ENCODE measurements at places on chromosomes 12 and 14.
A peak's percentile ranks its signal among the peaks of the same experiment; 100 is the strongest.

- DNase-seq: no peak
These were observed 65.7 kb downstream of the PRKCH start for GRCh38 chr14:61387076-61387475.

- no peak for DNase-seq
These were observed 4.7 kb upstream of the GPATCH2L start for GRCh38 chr14:76146976-76147375.

- DNase-seq: no peak
These were observed 105.4 kb downstream of the SRGAP1 start for GRCh38 chr12:63949902-63950301.

DNA sequence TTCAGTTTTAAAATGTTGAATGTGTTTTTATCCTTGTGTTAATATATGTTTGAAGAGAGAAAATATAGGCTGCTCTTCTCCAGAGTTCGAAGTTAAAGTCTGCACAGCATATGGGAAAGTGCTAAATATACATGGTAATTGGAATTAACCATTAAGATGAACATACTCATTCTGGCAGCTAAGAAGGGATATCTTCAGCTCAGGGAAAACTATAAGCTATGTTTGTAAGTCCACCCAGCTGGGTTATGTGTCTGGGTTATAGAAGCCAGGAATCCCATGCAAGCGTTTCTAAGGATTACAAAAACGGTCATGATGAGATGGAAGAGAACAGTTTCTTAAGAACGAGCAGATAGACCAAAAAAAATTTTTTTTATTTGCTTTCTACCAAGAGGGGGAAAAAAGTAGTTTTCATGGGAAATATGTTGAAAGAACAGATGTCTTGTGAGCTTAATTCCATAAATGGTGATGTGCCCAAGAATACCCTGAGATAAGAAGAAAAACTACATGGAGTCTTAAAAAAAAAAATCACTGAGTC lies 198.9 kb downstream of the FBXL14 start:
- DNase-seq: no peak

- no peak for DNase-seq
These were observed 19.9 kb upstream of the KRT83 start for GRCh38 chr12:52341066-52341580.

- no peak for DNase-seq
These were observed 48.2 kb upstream of the VSX2 start for GRCh38 chr14:74190927-74191575.

GRCh38 chr12:118150625-118151024 lies 14.7 kb downstream of the PEBP1 start:
- no peak for DNase-seq

DNA sequence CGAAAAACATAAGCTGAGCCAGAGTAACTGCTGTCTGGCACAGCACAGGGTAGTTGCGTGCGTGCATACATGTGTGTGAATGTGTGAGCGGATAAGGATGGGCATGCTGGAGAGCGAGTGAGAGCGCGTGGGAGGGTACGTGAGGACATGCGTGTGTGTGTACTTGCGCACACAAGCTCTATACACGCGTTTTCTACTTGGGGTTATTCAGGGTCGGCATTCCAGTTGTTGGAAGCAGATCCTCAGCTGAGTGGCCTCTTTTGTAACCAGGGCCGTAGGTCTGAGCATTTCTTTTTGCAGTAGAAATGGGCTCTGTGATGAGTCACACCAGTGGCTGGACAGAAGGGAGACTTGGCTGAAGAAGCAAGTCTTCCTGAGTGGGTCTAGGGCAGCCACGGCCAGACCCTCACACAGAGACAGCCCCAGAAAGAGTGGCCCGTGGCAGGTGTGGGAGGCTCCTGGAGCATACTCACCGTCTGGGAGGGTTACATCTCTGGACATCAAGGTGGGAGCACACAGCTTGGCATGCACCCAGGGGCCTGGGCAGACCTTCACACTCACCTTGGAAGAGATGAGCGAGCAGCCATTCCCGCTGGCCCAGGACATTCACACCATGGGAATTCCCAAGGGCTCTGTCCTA lies 78.0 kb downstream of the LRRC74A start:
- no peak for DNase-seq

DNA sequence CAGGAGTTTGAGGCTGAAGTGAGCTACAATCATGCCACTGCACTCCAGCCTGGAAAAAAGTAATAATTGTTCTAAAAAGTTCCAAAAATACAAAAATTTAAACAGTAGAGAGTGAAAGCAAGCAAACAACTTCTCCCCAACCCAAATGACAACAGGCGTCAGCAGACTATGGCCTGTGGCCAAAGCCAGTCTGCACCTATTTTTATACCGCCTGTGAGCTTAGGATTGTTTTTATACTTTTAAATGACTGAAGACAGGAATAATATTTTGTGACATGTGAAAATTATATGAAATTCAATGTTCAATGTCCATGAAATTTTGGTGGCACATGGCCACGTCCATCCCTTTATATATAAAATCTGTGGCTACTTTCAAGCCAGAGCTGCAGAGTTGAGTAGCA lies 48.2 kb upstream of the TMCC3 start:
- DNase-seq: no peak

GRCh38 chr12:55716582-55716957 lies 724 bp downstream of the BLOC1S1 start:
- no peak for DNase-seq

GRCh38 chr12:76820888-76821482 lies 57.1 kb downstream of the ZDHHC17 start:
- DNase-seq: no peak

DNA sequence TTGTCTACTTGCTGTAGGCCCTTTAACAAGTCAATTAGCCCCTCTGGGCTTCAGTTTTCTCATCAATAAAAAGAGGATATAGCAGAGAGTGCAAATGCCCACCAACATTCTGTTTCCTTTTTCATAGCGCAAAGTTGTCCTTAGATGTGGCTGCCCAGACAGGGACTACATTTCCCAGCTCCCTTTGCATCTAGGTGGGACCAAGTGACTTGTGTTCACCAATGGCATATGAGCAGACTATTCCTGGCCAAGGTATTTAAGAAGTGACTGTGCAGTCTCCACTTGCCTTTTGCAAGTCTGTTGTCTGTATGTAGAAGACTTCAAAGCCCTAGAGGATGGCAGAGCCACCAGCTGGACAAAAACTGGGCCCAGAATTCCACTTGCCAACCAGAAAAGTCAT lies 59.7 kb downstream of the DAO start:
- peak; percentile 36 for DNase-seq

GRCh38 chr14:101622251-101623076 lies 61.2 kb downstream of the DIO3 start:
- no peak for DNase-seq

GRCh38 chr12:6230321-6231110 lies 30.3 kb downstream of the CD9 start:
- DNase-seq: peak; percentile 61

DNA sequence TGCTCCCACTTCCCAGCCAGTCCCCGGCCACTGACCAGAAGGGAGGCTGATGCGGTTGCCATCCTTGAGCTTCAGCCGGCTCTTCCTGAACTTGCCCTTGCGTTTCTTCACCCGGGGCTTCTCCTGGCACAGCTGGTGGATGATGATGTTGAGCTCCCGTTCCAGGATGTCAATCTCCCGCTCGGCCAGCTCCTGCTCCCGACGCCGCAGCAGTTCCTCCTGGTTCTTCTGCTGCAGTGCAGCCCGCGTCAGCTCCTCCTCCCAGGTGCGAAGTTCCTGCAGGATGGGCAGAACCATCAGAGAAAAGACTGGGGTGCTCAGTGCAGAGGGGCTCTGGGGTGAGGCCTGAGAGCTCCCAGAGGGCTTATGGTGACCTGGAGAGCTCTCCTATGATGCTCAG lies 67.0 kb downstream of the MAP3K9 start:
- DNase-seq: no peak

DNA sequence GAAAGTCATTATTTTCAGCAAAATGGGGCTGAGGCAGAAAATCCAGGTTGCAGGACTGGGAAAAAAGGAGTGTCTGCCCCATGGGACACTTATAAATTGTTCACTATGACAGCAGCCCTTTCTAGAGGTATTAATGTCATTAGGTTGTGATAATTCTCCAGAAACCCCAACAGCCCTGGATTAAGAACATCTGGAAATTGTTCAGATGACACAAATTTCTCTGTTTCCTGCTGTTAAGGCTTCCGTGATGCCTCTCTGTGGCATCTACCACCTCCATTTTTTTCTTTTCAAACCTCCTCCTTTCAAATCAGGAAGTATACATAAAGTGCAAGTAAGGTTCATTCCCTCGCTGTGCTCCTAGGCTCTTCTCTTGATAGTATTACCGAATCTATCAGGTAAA lies 25.6 kb downstream of the EGLN3 start:
- DNase-seq: no peak

GRCh38 chr14:99272899-99273765 lies 1.1 kb upstream of the BCL11B start:
- no peak for DNase-seq

DNA sequence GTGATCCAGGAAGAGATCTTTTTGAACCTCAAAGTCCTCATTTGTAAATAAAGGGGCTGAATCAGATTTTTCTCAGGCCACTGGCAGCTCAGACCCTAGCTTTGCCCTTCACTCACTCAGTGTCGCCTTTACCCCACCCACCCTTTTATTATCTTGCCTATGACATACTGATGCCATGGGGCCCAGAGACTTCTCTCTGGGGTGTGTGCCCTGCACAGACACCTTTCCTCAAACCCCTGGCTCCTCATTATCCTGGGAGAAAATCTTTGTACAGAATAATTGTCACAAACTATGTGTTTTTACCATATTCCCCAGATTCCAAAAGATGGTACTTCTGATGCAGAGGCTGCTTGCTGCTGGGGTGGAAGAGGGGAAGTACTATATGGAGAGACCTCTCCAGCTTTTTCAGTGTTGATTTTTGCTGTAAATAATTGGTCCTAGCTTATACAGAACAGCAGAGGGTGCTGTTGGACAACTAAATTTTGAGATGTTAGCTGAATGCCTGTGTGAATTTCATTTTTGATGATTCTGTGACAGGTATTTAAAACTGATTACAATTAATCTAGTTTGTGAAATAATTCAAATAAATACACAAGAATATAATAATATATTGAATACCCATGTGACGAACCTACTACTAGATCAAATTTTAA lies 53.9 kb upstream of the DCD start:
- peak; percentile 42 for DNase-seq

- peak; percentile 28 for DNase-seq
These were observed 31.9 kb downstream of the KNTC1 start for GRCh38 chr12:122558745-122559641.

DNA sequence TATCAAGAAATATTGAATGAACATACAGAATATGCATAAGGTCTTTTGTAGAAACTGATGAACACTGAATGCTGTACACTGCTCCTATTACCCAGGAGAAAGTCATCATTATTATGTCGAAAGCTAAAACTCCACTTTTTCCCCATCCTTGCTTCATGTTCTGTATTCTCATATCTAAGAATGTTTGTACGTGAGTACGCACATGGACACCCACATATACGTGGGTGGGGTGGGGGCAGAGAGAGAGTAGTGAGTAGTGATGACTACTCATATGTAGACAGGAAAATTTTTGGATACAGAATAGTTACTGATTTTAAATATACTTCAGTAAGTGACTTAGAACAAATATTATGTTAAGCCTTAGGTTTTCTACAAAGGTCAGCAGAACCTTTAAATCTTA lies 75.1 kb downstream of the FERMT2 start:
- DNase-seq: no peak

- DNase-seq: no peak
These were observed at the start of gene AGAP2 for GRCh38 chr12:57738661-57739237. Gene AGAP2 (minus strand): TSS chr12:57738742. CDS start chr12:57738246, 496 bp downstream.

DNA sequence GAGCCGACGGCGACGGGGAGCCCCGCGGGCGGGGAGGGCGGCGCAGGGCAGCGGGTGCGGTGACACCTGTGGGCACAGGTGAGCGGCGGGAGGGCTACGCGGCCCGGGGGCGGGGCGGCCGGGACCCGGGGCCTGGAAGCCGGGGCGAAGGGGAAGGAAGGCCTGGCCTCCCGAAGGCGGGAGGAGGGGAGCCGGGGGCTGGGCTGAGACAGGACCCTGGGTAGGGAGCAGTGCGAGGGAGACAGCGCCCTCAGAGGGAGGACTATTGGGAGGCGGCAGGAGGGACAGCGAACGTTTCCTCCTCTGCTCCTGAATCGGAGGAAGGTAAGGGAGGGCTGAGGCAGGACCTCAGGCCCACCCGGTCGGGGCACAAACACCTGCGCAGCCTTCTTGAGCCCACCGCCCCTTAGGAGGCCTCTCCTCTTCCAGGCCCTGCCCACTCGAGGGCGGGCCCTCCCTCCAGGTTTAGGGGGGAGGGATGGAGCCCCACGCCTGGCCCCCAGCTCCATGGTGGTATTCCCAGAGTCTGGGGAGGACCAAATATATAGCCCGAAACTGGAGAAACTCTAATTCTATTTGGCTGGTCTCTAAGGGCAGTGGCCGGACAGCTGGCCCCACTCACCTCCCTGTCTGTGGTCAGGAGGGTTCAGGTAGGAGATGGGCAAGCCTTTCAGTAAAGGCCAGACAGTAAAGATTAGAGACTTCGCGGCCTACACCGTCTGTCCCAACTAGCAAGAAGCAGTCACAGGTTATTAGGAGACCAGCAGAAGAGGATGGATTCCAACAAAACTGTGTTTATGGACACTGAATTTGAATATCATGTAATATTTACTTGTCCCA lies 509 bp downstream of the PLEKHG6 start:
- DNase-seq: no peak

GRCh38 chr14:61562321-61563161 lies 132.8 kb upstream of the HIF1A start:
- DNase-seq: no peak

DNA sequence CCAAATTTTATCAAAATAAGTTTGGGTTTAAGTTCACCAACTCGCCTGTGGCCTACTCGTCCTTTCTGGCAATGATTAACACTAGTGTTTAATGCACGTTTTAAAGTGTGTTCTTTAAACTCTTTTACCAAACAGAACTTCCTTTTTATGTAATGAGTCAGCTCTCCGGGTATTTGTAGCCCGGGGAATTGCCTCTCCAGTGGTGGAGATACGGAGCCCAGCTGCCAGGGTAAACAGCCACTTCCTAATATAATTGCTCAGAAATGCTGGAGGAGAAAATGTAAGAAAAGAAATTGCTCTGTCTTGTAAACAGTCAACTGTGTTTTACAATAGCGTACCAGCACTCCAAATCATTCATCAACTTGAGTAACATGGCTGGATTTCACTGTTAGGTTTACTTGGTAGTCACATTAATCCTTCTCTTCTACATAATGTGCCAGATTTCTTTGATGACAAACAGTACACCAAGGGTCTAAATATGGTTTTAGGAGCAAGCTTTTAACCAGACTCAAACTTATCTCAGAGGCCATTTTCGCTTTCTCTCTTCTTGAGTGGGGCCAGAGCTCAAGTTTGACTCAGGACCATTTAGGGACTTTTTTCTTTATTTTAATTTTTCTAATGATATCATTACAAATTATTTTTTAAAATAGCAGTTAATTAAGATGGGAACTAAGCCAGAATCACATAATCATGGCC lies 101.2 kb upstream of the SLC38A2 start:
- peak; percentile 5 for DNase-seq

- DNase-seq: no peak
These were observed 118.5 kb upstream of the C14orf180 start for GRCh38 chr14:104460791-104461651.

DNA sequence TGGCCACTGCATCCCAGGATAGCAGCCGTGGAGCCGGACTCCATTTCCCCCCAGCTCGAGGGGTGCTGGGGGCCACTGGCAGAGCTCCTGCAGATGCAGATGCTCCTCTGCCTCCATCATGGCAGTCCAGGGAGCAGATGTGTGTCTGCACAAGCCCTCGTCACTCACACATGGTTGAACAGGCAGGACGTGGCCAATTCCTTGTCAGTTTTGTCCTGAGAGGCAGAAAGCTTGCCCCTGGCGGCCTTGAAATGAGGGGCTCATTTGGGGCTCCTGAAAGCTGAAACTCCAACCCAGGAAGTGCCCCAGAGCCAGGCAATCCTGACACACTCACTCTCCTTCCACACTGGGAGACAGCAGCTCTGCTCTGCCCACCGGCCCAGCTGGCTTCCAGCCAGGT lies 100.9 kb upstream of the C14orf180 start:
- no peak for DNase-seq
